Left ventricle myocardium superior (tissue), 1 donor: ENCODE measurements at places on chromosomes 3 and 15.

GRCh38 chr3:126965526-126966080 is 17.3 kb upstream of the PLXNA1 start:
- DNase-seq: peak; percentile 11

DNA sequence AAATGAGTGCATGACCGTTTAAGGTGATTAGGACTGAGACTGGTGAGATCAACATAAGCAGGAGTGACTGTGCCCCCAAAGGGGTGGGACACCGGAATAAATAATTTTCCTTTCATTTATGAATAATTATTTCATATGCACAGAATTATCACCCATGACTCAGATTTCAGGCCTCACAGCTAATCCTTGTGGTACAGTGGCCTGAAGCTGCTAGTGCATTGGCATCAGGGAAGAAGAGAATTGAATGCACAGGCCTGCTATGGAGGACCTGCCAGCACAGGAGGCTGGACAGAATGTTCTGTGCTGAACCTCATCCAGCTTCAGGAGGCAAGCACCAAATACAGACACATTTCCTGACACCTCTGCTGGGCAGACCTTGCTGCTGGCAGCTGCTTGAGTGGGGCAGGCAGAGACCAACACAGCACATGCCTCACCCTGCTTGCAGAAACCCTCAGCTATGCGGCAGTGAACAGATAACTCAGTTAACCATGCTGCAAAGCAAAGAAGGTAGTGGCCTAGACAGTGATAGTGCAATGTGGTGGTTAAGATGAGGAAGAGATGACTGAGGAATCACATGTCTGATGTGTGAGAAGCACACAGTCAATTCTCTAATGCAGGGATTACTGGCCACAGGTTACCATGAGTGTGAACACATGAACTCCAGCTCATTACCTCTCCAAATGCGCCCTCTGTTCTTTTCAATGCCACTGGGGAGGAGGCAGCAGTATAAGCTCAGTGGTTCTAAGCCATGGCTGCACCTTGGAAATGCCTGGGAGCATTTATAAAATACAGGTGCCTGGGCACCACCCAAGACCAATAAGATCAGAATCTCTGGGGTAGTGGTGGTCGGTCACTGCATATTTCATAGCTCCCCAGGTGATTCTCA is 68.1 kb upstream of the SCN5A start:
- DNase-seq: peak; percentile 78

- no peak for DNase-seq
Observed at GRCh38 chr15:91068966-91069365, 31.1 kb upstream of the SV2B start.

- DNase-seq: no peak
Observed at GRCh38 chr15:28909958-28910500, 24.3 kb downstream of the APBA2 start.

DNA sequence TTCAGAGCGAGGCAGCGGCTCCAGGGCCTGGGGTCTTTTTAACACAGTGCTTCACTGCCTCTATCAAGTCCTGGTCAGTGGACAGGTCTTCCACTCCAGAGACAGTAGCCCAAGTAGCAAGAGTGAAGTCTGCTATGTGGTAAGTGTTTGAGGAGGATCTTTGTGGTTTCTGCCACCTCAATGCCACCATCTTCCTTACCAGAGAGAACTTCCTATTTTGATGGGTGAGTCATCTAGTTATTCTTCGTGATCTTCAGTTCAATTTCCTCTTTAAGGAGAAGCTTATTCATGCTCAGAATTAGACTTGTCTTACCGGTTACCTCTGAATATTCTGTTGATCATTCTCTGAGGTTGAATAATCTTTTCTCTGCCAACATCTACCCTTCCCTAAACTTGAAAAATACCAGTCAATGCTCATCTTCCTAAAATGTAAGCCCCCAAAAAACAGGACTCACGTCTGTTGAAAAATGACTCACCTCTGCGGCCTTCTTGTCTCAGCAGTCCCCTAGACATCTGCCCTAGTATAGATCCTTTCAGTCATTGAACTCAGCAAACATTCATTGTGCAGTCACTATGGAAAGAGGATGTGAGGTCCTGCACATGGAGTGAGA is 32.2 kb upstream of the BCL6 start:
- no peak for DNase-seq

DNA sequence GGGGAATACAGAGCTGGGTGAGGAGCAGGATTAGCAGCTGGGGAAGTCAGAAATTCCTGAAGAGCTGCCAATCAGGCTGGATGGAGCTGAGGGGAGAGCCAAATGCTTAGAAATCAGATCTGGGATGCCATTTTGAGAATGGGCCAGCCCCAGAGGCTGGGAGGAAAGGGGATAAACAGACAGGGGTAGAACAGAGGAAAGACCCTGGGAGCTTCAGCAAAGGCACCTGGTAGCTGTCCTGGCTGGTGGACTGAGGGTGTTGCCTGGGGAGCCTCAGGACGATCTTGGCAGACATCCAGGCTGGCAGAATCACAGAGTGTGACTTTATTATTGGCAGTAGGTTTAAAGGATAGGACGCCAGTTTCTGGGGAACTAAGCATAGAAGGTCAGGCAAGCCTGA is 97.8 kb downstream of the SQOR start:
- DNase-seq: peak; percentile 65

- no peak for DNase-seq
Observed at GRCh38 chr3:197124713-197125112, 95.1 kb upstream of the MELTF start.
